ENCODE measurements at places on chromosomes 11 and 22.

GRCh38 chr11:87304412-87304811 lies 266.7 kb downstream of the TMEM135 start:
- DNase-seq: no peak

DNA sequence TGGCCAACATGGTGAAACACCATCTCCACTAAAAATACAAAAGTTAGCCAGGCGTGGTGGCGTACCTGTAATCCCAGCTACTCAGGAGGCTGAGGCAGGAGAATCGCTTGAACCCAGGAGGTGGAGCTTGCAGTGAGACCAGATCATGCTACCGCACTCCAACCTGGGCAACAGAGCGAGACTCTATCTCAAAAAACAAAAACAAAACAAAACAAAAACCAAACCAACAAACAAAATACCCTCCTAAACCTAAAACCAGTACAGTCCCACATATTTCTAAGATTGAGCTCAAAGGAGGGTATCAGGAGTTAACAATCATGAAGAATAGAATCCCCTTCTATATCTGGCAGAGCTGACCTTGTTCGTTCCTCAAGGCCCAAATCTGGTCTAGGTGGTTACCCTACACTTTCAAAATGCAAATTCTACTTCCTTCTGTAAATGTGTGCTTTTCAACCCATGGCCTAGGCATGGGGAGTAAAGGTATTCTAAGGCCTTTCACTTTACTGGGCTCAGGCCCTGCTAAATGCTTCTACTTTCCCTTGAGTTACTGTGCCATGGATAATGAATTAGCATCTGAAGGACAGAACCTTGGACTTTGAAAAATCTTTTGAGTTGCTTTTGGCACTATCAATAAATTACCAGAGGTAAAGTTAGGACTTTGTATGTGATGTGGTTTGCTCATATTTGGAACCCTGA lies 10.4 kb upstream of the PPP2R1B start:
- no peak for DNase-seq

DNA sequence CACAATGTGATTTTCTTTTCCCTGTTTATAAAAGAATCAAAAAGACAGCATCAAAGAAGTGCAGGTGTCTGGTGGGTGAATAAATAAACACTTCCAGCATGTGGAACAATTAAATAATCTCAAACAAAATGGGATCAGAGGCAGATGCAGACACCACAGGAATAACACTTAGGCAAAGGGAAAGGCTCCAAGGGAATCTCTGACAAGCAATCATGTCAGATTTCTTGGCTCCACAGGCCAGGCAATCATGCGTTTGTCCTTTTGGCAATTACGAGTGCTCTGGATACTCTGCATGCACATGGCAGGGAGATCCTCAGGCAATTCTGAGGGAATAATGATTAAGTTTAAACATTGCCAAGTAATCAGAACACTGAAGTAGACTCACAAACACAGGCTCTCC lies 403.5 kb upstream of the LUZP2 start:
- no peak for DNase-seq

- DNase-seq: no peak
Measured at GRCh38 chr22:23184764-23185113, 4.4 kb downstream of the BCR start.

DNA sequence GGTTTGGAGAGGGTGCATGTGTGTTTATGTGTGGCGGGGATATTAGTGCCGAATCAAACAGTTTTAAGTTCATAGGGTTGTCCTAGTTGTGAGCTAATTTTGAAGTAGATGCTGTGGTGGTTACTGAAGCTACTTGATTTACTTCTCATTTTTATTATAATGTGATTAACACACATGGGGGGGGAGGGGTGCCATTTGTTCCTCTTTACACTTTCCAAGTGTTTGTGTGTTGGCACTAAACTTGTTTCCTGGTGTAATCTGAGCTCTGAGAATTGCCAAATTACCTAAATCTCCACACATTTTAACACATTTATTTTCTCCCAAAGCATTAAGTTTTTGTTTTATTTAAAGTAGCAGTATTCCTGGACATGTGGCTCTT lies 60.1 kb downstream of the ZNRF3 start:
- DNase-seq: no peak

DNA sequence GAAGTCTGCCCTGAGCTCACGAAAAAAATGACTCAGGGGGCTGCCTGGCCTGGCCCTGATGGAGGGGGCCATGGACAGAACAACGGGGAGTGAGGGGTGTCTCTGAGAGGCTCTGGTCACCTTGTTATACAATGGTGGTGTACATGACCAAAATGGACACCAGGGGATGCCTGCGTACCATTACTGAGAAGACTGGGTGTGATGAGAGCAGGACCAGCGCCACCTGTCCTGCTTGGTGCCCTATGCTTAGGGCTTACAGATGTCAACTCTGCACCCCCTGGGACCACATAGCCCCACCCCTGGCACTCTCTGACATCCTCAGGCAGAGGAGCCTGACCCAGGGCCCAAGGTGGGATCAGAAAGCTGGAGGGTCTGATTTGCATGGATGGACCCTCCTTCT lies 104.8 kb downstream of the ZNF280B start:
- no peak for DNase-seq

GRCh38 chr11:44601471-44602370 lies 36.3 kb downstream of the CD82 start:
- no peak for DNase-seq

GRCh38 chr11:9266926-9267325 lies 1.8 kb upstream of the DENND5A start:
- DNase-seq: no peak

GRCh38 chr11:65338676-65339075 lies 5.0 kb downstream of the DPF2 start:
- DNase-seq: no peak

GRCh38 chr22:46363611-46364321 lies 28.3 kb downstream of the TRMU start:
- no peak for DNase-seq

DNA sequence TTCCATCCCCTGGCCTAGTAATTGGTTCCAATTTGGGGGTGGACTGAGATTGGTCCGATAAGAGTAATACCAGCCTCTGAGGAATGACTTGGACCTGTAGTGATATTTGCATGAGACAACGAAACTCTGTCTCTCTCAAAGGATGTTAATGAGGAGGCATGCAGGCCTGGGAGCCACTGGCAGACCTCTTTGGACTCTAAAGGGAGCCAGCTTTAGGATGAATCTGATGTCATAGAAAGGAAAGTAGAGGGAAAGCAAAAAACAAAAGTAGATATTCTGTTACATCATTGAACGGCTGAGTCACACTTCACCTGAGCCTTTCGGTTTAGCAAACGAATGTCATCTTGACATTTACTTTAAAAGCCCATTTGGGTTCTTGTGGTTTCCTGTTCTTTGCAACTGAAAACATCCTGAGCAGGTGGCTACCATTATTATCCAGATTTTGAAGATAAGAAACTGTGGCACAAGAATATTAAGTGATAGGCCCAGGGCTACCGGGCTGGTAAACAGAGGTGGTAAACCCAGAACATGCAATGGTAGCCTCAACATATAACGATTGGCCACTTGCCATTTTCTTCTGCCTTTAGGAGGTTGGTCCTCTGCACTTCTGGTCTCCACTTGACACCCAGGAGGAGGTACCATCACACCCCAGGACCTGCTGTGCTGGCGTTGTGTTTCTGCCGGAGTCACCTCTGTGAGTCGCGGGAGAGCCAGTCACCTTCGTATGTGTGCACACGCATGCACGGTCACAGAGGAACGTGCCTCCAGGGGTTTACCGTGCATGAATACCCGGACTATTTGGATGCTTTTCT lies 42.7 kb downstream of the RTL6 start:
- peak; percentile 62 for DNase-seq

DNA sequence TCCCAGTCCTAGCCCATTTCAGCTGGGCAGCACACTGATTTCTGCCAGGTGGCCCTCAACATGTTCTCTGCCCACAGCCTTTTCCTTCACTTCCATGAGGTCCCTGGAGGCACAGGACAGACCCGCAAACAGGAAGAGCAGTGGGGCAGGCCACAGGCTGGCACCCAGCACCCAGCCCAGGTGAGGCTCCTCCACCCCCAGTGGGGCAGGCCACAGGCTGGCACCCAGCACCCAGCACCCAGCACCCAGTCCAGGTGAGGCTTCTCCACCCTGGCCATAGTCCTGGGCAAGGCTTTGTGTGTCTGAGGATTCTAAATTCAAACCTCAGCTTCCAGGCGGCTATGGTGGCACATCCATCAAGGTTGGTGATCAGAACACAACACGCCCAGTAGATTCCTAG lies 1413.0 kb downstream of the BRD1 start:
- no peak for DNase-seq

GRCh38 chr11:16299884-16300782 lies 56.2 kb downstream of the SOX6 start:
- DNase-seq: no peak

- no peak for DNase-seq
Measured at GRCh38 chr11:1082728-1083620, 8.3 kb downstream of the MUC2 start.

DNA sequence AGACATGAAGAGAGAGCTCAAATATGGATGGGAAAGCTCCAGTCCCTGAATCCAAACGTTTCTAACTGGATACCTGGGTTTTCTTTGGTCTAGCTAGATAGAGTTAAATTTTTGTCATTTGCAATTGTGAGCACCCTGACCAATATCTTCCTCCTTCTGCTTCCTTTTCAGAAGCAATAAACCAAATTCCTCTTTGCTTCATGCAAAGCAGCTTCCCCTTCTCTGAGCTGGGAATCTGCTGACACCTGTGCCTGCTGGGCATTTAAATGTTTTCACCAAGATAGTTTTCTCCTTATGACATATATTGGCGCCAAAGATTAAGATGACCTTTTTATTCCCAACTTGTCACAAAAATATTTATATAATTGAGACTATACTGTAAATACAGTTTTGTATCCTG lies 27.9 kb upstream of the PAK1 start:
- DNase-seq: no peak

DNA sequence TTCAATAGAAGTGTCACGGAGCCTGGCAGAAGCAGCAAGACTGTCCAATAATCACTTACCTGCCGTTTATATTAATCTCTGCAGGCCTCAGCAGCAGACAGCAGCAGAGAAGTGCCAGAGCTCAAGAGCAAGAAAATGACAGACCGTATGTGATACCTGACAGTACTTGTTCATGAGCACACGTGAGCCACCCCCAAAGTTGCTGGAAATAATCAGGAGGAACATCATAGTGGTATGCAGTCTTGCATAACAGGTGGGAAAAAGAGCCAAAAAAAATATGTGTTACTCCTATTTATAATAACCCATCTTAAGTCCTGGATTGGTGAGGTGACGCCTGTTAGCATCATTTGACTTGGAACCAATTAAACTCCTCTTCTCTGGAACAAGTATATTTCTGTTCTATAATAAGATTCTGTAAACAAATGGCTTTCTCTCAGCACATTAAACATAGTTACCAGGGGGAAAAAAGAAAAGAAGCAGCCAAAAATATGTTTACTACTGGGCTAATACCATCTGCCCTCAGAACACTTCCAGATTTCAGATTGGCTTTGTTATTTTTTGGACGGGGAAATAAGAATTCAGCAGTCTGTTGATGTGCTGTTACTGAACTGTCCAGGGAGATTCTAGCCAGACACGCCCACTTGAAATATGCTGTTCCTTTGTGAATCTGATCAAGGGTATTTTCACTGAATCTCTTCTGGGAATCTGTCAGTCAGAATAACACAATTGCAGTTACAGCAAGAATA lies 7.9 kb upstream of the SLN start:
- no peak for DNase-seq

DNA sequence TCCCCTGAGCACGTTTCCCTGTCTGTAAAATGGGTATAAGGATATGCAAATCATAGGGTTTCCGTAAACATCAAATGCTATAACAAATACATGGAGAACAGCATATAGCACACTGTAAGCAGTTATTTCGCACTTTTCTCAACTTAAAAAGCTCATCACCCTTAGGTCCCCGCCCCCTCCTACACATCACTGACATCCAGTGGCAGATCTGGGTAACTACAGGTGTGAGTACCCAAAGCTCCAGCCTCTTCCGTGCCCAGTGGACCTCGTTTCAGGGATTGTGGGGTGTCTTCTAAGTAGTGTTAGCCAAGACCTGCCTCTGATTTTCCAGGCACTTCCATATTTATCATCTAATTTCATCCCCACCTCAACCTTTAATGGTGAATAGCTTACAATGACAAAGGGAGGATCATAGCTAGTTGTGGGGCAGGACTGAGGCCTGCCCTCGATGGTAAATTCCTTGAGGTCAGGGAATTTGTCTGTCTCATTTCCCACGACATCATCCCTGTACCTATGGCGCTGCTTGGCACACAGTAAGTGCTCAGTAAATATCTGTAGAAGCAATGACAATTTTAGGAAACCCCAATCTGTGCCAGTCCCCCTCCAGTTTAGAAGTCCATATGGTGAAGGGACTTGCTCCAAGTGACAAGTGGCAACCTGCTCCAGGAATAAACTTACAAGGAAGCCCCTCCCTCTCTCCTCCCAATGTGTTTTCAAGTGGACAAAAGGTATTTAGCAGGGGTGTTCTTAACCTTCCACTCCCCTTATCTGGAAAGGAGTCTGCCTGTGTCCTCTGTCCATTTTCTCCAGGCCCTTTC lies 340.5 kb downstream of the TENM4 start:
- DNase-seq: no peak

- no peak for DNase-seq
Measured at GRCh38 chr11:1104411-1105182, 29.9 kb downstream of the MUC2 start.

DNA sequence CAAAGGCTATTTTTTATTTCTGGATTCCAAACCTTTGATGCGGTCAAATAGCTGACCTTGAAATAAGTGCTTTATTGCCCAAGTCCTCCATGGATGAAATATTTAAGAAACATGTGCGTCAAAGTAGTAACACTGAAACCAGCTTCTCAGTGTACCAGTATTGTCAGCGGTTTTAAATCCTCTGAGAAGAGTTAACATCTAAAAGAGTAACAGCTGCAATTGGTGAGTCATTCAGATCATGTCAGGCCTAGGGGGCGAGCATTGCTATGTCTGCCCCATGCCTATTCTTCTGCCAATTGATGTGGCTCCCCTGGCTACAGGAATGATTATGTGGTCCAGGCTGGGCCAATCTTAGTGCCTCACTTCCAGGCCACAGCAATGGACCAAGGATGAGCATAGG lies 263.3 kb upstream of the SORL1-AS1 start:
- no peak for DNase-seq

DNA sequence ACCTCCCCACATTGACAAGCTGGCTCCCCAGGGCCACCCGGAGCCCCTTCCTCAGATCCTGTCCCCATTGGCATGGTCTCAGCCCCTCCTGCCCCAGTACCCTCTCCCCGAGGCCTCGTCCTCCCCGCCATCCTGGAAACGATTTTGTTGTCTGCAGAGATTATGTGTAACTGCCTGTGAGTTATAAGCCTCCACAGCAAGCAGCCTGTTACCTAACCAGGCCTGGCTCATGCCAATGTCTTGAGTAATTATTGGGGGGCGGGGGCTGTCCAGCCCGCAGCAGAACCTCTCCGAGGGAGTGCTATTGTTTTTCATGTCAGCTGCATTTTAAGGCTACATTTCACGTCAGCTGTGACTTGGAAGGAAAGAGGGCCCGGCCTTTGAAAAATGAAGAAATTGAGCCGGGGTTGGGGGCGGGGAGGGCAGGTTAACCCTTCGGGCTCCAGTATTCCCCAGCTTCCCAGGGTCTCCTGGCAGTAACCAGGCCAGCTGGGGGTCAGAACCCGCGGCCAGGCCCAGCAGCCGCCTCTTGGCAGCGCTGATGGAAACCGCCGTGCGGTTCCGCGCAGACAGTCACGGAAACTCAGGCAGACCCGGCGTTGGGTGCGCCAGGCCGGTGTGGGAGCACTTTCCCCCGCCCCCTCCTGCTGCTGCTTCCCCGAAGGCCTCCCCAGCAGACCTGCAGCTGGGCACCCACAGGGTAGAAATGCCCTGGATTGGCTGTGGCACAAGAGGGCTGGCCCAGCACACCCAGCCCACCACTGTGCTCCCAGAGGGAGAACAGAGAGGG lies 59.5 kb downstream of the CDKN1C start:
- DNase-seq: no peak

- no peak for DNase-seq
Measured at GRCh38 chr11:78140392-78141077, 1.1 kb upstream of the ALG8 start.

Data from effector CD4-positive, alpha-beta T cell (primary cell).